ENCODE measurements at places on chromosomes 3 and 15.

DNA sequence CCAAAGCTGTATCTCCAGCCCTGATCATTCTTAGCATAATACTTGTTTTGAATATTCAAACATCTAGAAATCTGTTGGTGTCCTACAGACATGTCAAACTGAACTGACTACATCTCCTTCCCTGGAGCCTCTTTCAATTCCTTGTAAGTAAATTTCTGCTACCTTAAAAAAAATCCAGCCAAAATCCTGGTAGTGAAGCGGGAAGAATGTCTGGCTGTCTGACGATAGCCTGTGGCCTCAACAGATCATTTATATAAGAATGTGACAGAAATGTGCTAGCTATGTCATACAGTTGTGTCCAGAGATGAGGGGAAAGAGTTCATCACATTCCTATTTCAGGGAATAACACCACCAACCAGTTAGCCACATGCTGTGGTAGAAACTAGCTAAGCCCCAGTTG is 18.6 kb upstream of the TM6SF1 start:
- no peak for DNase-seq

DNA sequence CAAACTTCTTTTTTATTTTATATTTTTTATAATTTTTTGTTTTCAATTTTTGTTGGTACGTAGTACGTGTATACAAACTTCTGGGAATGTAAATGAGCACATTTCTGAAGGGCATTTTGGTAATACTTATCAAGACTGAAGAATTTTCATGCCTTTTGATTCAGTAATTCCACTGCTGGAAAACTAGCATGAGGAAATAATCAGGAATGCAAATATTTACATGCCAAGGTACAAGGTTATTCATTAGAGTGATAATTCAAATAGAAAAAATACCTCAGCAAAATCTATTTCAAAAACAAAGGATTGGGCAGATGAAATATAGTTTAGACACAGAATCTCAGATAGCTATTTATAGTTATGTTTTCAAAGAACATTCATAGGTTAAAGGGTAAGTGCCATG is 128.7 kb downstream of the DMXL2 start:
- no peak for DNase-seq

- DNase-seq = no peak
Measured at GRCh38 chr15:91508633-91509032, 344.9 kb upstream of the SLCO3A1 start.

- DNase-seq = no peak
Measured at GRCh38 chr3:109362823-109363222, 25.5 kb upstream of the DPPA4 start.

DNA sequence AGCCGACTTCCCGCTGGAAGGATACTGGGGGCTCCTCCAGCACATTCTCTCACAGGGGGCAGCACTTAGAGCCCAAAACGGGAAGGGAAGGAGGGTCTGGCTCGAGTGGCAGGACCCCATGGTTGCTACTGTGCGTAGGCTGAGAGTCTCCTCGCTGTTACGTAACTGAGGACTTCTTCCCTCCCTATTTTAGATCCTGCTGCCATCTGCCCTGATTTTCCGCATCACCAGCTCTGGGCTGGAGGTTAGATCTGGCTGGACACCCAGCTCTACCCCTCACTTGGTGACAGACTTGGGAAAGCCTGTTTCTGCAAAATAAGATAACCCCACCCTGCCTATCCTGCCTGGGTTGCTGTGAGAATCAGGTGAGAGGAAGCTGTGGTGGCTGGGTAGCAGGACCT is 47.7 kb downstream of the BDH1 start:
- DNase-seq = no peak

GRCh38 chr3:29493109-29493508 is 212.2 kb downstream of the RBMS3 start:
- no peak for DNase-seq

- no peak for DNase-seq
Measured at GRCh38 chr15:67121644-67122605, 56.5 kb downstream of the SMAD3 start.

GRCh38 chr3:111080413-111080812 is 8.8 kb downstream of the NECTIN3 start:
- no peak for DNase-seq

GRCh38 chr3:10721101-10721500 is 94.9 kb upstream of the SLC6A11 start:
- DNase-seq = no peak

DNA sequence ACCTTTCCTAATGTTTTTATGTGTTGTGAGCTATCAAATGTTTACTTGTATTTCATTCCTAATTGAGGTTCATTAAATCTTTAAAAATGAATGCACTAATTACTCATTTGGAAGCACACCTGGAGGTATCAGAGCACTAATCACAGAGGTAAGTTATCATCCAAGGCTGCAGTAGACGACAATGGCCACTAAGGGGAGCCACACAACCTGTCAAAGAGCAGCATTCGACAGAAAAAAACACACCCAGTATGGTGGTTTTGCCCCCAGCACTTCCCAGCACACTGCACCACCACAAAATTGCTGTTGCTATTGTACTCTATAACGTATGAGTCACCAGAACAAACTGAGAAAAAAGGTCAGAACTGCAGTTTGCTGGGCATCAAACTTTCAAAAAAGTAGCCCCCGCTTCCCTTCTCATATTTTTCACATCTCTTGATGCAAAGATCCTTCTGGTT is 205.9 kb upstream of the IGF1R start:
- no peak for DNase-seq

- DNase-seq = no peak
Measured at GRCh38 chr15:57427367-57427821, 51.1 kb downstream of the CGNL1 start.

GRCh38 chr3:133943031-133943535 is 47.4 kb upstream of the RAB6B start:
- DNase-seq = no peak

GRCh38 chr15:43529587-43530345 is 12.4 kb downstream of the MAP1A start:
- DNase-seq = no peak

DNA sequence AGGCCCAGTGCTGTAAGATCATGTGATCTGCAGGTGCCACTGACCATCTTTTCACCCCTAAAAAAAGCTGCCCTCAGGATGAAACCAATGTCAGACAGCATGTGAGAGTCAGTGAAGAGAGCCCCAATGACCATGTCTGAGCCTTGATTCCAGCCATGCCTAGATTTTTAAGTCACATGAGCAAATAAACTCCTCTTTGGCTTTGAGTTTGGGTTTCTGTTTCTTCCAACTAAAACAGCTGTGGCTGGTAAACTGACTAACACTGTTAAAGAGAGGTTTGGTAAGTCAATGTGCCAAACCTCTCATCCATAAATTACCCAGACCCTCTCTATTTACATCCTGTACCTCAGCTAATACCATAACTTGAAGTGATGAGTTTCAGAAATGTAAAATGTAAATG is 8.3 kb downstream of the MYO5A start:
- no peak for DNase-seq

GRCh38 chr3:132332508-132332907 is 15.3 kb downstream of the ACP3 start:
- no peak for DNase-seq

GRCh38 chr3:194756460-194756779 is 70.7 kb downstream of the FAM43A start:
- no peak for DNase-seq

GRCh38 chr3:45968706-45969105 is 25.4 kb downstream of the CXCR6 start:
- no peak for DNase-seq

- DNase-seq = no peak
Measured at GRCh38 chr3:36595511-36595910, 168.8 kb downstream of the DCLK3 start.

GRCh38 chr3:52534281-52535183 is 875 bp upstream of the NT5DC2 start:
- no peak for DNase-seq

DNA sequence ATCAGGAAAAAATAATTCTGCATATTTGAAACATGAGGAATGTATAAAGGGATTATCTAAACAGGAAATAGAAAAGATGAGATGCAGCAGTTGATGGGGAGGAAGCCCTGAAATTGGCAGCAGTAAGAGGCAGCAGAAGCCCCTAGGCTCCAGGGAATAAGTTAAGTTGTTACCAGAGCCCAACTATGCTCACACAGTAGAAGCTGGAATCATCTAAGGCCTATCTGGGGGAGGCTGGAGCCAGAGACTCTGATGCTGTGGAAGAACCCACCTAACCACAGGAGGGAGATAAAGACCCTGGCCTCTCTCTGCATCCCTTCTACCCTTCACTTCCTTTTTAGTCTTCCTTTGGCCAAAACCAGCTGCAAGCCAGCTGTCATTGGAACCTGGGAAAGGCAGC is 519.7 kb downstream of the DIPK2A start:
- no peak for DNase-seq

- no peak for DNase-seq
Measured at GRCh38 chr15:69595009-69595791, 142.6 kb downstream of the RPLP1 start.

DNA sequence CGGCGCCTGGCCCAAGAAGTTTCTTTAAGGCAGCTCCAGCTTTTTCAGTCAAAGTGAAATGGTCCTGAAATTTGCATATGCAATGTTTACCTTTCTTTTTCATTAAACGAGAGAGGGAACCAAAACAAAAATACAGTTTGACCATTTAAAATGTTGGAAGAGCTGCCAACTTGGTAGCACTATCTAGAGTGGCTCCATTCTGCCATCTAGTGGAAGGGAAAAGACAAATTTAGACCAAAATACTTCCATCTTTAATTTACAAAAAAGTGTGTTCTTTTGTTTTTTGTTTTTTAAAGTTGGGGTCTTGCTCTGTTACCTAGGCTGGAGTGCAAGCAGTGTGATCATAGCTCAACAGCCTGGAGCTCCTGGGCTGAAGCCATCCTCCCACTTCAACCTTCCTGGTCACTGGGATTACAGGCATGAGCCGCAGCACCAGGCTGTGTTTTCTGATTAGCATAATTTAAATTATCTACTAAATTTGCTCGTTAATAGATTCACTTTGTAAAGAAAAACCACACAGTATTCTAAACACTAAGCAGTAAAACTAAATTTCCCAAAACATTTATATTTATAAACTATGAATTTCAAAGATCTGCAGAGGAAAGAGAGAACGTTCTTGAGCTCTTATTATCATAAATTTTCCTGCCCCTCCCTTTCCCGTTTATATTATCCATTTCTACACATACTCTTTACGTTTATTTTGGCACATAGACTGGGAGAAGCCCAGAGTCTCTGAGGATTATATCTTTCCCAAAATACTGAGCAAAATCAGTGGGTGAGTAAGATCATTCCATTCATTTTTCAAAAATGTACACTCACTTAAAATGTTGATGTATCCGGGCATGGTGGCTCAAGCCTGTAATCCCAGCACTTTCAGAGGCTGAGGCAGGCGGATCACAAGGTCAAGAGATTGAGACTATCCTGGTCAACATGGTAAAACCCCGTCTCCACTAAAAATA is 15.4 kb upstream of the RFC4 start:
- DNase-seq = peak; percentile 17

All from NCI-H446 treated with DMSO at 0.1 percent for 48 hours (cell line).